ENCODE measurements at places on chromosomes 5 and 9.
A peak's percentile ranks its signal among the peaks of the same experiment; 100 is the strongest.

GRCh38 chr5:139061856-139062255, 136.3 kb downstream of the SIL1 start:
- no peaks in the 10 kb centered on the region for H3K4me1 ChIP-seq
- no peaks in the 10 kb centered on the region for H3K27me3 ChIP-seq
- no peaks in the 10 kb centered on the region for H3K36me3 ChIP-seq
- no peak overlapping the region for H3K4me3 ChIP-seq
- no peak overlapping the region for H3K27ac ChIP-seq

DNA sequence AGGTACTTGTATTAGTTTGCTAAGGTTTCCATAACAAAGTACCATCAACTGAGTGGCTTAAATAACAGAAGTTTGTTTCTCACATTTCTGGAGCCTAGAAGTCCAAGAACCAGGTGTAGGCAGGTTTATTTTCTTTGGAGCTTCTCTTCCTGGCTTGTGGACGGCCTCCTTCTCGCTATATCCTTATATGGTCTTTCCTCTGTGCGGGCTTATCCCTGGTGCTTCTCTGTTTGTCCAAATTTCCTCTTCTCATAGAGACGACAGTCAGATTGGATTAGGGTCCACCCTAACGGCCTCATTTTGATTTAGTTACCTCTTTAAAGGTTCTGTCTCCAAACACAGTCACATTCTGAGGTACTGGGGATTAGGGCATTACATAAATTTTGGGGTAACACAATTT, 88.3 kb downstream of the RMI1 start:
- DNase-seq: no peak
- no peaks in the 10 kb centered on the region for H3K27me3 ChIP-seq
- H3K4me3 ChIP-seq: no peak overlapping the region
- H3K27ac ChIP-seq: no peak overlapping the region
- H3K36me3 ChIP-seq: no peaks in the 10 kb centered on the region

DNA sequence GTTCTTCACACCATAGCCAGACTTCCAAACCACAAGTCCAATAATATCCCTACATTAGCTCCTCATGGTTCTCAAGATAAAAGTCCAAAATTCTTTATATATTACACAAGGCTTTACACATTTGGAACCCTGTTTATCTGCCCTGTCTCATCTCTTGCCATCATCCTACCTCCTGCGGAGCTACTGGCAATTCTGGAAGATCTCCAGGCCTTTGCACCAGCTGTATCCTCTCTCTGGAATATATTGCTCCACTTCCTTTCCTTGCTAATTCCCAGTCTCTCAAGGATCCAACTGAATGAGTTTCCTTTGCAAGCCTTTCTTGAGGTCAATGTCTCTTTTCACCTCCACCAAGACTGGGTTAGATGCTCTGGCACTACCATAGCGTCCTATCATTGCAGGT, 41.3 kb upstream of the MIER3 start:
- no peaks in the 10 kb centered on the region for H3K27me3 ChIP-seq
- H3K36me3 ChIP-seq: no peaks in the 10 kb centered on the region
- no peak overlapping the region for H3K4me3 ChIP-seq
- no peaks in the 10 kb centered on the region for H3K4me1 ChIP-seq

DNA sequence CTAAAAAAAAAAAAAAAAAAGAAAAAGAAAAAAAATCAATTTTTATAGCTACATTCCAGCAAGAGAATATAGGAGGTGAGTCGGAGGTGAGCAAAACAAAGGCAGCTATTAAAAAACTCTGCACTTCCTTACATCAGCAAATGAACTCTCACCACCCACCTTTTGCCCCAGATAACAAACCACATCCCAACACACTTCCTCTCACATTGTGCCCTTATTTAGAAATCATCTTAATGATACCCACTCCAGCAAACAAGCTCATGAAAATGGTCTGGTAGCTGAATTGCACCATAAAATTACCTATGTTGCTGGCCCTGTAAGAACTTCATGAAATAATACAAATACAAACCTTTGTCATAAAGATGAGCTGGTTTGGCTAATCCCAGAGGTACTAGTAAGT, 82.9 kb downstream of the CEMIP2 start:
- no peak for DNase-seq
- no peaks in the 10 kb centered on the region for H3K27me3 ChIP-seq
- H3K27ac ChIP-seq: no peak overlapping the region
- H3K36me3 ChIP-seq: peaks cover 8% of the 10 kb centered on the region
- H3K4me1 ChIP-seq: no peaks in the 10 kb centered on the region

- no peak overlapping the region for H3K4me3 ChIP-seq
- no peaks in the 10 kb centered on the region for H3K4me1 ChIP-seq
- DNase-seq: no peak
- no peaks in the 10 kb centered on the region for H3K27me3 ChIP-seq
- no peak overlapping the region for H3K27ac ChIP-seq
Measured at GRCh38 chr5:8907168-8907868, 638.6 kb downstream of the SEMA5A start.

GRCh38 chr5:53991942-53992341, 318.4 kb downstream of the ARL15 start:
- no peaks in the 10 kb centered on the region for H3K27me3 ChIP-seq

DNA sequence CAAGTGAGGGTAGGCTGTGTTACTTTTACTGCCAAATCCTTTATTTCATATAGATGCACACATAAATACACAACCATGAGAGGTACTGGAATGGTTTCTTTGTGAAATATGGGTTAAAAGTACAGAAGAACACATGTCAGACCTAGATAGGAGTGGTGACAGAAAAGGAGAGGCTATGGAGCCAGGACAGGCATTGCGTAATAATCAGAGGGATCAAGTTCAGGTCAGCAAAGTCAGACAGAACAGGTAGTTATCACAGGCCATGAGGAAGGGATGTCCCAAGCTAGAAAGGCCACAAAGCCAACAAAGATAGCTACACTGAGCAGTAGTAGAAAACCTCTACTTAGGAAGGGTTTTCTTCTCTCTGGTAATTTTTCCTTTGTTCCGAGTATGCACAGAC, 272.6 kb downstream of the KCNN2 start:
- H3K27me3 ChIP-seq: no peaks in the 10 kb centered on the region
- H3K27ac ChIP-seq: no peak overlapping the region
- no peak for DNase-seq
- no peaks in the 10 kb centered on the region for H3K36me3 ChIP-seq
- no peaks in the 10 kb centered on the region for H3K4me1 ChIP-seq

- DNase-seq: no peak
- H3K4me3 ChIP-seq: no peak overlapping the region
- H3K27me3 ChIP-seq: no peaks in the 10 kb centered on the region
- no peak overlapping the region for H3K27ac ChIP-seq
Measured at GRCh38 chr5:175765858-175766257, 105.5 kb upstream of the CPLX2 start.

DNA sequence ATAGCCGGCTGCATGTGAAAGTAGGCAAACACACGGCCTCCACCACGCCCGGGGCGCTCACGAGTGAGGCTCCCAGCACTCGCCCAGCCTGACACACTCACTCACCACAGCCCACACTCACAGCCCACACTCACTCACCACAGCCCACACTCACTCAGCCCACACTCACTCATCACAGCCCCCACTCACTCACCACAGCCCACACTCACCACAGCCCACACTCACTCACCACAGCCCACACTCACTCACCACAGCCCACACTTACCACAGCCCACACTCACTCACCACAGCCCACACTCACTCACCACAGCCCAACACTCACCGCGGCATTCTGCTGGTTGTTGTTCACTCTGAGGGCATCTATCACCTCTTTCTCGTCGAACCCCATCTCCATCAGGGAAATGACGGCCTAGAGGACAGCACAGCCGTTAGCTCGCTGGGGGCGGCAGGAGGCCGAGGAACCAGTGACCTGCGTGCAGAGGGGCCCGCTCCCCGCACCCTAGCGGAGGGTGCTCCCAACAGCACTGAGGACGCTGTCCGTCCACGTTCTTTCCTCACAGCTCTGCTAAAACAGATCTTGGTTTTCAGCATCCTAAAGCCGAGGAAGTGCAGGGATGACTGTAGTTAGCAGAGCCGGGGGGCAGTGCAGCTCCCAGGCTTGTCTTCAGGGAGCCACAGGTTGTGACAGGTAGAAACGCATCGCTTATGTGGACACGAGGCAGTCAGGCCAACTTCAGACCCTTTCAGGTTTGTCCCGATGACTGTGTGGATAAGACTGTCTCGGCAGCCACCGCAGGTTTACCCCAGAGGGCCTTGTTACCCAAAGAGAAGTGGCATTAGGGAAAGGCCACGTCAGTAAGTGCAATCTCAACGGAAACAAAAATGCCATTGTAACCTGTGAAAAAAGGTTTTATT, 21.6 kb downstream of the UBAC1 start:
- no peak for DNase-seq
- no peaks in the 10 kb centered on the region for H3K27me3 ChIP-seq
- H3K36me3 ChIP-seq: peaks cover 20% of the 10 kb centered on the region
- no peak overlapping the region for H3K27ac ChIP-seq
- H3K4me3 ChIP-seq: no peak overlapping the region

DNA sequence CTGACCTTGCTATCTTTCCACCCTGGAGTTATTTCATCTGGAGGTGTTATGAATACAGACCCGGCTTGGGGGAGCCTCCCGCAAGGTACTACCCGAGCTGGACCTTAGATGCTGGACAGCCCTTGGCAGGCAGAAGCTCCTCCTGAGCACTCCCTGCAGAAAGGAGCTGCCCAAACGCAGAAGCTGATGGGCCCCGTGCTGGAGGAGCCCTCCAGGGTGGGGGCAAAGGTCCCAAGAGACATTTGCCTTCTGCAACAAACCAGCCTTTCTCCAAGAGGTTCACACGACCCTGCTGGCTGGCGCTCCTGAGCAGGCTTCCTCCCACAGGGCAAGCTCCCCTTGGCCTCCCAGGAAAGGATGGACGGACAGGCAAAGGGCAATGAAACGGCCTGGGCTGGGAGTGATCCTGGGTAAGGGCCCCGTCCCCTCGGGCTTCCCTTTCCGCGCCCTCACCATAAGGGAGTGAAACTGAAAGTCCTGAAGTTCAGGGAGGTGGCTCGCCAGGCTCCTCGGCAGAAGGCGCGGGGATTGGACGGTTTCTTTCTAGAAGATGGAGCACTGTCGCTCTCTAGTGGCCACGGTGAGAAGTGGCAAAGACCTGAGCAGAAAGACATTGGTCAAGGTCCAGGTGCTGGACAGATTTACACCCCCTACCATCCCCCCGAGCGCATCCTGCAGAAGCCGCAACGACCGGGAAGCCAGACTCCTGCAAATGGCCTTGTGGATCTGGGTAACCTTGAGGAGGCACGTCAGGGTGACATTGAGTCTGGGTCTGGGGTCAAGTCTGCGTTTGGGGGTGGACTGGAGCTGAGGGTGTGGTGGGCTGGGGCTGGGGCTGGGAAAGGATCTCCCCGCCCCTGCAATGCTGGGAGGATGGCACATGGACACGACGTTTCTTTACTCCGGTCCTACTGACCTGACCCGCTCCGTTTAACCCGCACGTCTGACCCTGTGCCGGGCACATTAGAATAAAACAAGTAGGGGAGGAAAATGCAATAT, 56.4 kb downstream of the NEURL1B start:
- H3K4me3 ChIP-seq: peak overlapping the region; percentile 50
- no peaks in the 10 kb centered on the region for H3K36me3 ChIP-seq
- no peak for DNase-seq
- H3K4me1 ChIP-seq: peaks cover 19% of the 10 kb centered on the region
- no peak overlapping the region for H3K27ac ChIP-seq

DNA sequence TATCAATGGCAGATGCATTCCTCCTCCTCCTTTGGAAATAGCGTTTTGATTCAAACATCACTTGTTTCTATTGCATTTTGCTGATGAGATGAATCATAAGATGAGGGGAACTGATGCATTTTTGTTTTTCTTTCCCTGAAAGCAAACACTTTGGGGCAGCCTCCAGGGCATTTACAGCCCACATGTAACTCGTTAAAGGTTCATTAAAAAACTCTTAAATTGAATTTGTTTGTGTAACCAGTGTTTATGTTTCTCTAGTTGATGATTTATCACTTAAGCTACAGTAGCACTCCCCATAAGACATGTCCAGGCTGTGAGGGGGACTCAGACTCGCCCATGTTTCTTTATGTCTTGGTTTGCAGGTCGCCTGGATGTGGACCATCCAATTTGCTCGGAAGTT, 246.1 kb upstream of the ANKH start:
- peaks cover 2% of the 10 kb centered on the region for H3K36me3 ChIP-seq
- H3K27me3 ChIP-seq: no peaks in the 10 kb centered on the region
- no peak overlapping the region for H3K27ac ChIP-seq
- no peak overlapping the region for H3K4me3 ChIP-seq
- DNase-seq: no peak

- H3K4me3 ChIP-seq: no peak overlapping the region
- no peak overlapping the region for H3K27ac ChIP-seq
- no peaks in the 10 kb centered on the region for H3K36me3 ChIP-seq
- H3K4me1 ChIP-seq: no peaks in the 10 kb centered on the region
Measured at GRCh38 chr9:4507306-4508130, 17.2 kb downstream of the SLC1A1 start.

- H3K36me3 ChIP-seq: no peaks in the 10 kb centered on the region
- no peak for DNase-seq
- H3K4me3 ChIP-seq: no peak overlapping the region
- no peak overlapping the region for H3K27ac ChIP-seq
- peaks cover 13% of the 10 kb centered on the region for H3K4me1 ChIP-seq
Measured at GRCh38 chr9:81626511-81626910, 62.8 kb downstream of the TLE1 start.

DNA sequence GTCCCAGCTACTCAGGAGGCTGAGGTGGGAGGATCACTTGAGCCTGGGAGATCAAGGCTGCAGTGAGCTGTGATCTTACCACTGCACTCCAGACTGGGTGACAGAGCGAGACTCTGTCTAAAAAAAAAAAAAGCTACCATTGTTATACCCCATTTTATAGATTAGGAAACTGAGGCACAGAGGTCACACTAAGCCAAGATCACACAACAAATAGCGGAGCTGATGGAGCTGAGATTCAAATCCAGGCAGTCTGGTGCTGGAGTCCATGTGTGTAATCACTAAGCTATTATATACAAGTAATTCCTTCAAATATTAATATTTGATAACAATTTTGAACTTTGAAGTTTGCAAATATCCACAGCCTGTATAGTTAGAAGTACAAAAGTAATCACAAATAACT, 6.0 kb upstream of the SLC12A2 start:
- H3K36me3 ChIP-seq: no peaks in the 10 kb centered on the region
- peaks cover 2% of the 10 kb centered on the region for H3K4me1 ChIP-seq
- no peak overlapping the region for H3K4me3 ChIP-seq
- H3K27ac ChIP-seq: no peak overlapping the region

GRCh38 chr9:3502560-3503398, 23.0 kb downstream of the RFX3 start:
- no peaks in the 10 kb centered on the region for H3K4me1 ChIP-seq
- H3K4me3 ChIP-seq: no peak overlapping the region
